SIG-M5 (cell line): ENCODE measurements at places on chromosomes 16 and 17.

GRCh38 chr17:64369007-64369893, 21.4 kb downstream of the PECAM1 start:
- DNase-seq: no peak

GRCh38 chr16:75559564-75560372, 3.7 kb upstream of the TMEM231 start:
- DNase-seq: no peak

DNA sequence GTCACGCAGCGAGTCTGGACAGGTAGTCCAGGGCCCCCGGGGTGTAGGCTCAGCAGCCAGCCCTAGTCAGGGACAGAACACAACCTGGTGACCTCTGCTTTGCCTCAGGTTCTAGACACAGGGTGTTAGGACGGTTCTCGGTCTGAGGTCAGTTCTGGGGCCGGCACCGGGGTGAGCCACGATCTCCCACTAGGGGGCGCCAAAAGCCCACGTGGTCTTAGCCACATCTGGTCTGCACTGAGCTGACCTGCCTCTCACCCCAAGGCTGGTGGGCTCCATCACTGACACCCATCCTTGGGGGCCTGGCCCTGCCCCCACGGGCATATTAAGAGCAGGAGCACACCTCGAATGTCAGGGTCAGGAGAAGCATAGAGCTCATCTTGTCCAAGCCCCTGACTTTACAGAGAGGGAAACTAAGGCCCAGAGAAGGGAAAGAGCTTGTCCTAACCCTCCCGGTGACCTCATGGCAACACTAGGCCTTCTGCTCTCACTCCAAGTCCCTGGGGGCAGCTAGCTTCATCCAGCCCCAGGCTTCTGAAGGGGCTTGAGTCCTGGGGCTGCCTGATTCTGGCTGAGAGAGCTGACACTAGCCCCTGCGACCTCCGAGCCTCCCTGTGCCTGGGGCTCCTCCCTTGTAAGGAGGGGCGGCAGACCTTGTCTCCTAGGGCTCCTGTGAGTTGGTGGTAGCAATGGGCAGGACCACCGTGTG, 9.0 kb downstream of the SLC5A10 start:
- no peak for DNase-seq

DNA sequence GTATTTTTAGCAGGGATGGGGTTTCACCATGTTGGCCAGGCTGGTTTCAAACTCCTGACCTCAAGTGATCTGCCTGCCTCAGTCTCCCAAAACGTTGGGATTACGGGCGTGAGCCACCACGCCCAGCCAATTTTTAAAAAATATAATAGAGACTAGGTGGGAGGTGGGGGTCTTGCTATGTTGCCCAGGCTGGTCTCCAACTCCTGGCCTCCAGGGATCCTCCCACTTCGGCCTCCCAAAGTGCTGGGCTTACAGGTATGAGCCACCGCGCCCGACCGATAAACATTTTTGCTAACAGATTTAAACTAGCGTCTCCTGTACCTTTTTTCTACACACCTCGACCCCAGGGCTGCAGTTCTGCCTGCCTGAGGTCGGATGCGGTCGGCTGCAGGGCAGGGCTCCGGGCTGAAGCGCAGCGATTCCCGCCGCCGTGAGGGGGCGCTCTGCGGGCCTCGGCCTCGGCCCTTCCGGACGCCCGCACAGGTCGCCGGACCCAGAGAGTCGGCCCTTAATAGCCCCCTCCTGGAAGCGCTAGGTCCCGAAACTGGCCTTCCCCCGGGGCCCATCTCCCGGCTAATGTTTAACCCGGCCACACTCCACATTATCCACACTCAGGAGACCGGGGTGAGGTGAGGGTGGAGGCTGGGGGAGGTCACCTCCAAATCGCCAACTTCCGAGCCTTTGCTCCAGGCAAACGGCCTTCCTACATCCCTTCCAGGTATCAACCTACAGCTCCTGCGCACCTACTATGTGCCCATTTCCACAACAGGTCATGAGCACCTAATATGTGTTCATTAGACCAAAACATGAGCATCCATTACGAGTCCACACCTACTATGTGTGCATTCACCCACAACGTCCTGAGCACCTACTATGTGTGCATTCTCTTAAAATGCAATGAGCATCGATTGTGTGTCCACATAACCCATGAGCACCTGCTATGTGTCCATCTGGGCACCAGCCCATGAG, 2.0 kb upstream of the GLIS2 start:
- no peak for DNase-seq

DNA sequence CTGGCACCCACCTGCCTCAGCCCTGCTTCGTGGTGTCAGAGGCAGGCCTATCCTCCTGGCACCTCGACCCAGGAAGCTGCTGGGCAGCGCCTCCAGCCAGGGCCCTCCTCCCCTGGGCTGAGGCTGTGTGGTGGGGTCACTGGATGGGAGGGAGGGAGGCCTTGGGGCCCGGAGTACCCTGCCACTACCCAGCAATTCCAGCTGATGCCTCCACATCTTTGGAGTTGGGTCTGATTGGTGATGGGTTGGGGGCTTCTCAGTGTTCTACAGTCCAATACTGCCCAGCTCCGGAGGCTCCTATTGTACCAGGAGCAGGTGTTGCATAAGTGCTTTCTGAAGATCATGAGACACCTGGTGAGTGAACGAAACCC, 48.0 kb downstream of the USP22 start:
- no peak for DNase-seq

DNA sequence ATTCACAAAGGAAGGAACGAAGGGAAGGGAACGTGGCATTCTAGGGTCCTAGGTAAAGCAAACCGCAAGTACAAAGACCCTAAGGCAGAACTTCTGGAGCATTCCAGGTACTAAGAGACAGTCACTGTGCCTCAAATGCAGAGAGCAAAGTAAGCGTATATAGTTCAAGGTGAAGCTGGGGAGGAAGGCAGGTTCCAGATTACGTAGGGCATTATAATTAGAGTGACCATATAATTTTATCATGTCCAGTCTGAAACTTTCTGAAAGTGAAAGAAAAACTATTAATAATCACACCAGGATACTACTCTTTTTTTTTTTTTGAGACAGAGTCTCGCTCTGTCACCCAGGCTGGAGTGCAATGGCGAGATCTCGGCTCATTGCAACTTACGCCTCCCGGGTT, 25.7 kb downstream of the METTL16 start:
- no peak for DNase-seq

DNA sequence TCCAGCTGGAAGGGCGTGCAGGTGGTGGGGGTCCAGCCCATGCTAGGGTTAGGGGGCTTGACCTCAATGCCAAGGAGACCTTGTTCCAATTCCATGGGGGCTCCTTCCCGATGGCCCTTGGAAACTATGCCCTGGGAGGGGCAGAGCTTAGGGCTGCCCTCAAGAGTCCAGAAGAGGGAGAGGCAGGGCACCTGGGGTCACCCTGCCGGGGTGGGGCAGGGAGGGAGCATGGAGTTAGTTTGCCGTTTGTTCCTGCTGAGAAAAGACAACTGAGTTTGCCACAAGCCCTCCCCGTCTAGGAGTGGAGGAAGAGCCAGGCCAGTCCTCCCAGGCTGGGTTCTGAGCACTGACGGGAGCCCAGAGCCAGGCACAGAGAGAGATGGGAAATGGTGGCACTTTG, 21.4 kb downstream of the MMP15 start:
- no peak for DNase-seq

DNA sequence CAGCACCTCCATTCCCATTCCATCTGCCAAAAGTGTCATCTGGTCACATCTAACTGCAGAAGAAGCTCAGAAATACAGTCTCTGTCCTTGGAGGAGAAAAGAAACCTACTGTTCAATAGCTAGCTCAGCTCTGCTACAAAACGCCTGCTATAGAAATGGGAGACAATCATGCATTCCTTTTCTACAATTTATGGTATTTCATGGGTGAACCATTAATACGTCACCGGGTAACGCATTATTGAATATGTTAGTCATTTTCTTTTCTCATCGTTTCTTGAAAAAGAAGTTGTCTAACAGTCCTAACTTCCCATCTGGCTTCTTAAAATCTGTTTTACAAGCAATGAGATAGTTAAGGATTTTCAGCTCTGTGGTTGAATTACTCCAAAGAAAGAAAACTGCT, 496.7 kb upstream of the RBFOX1 start:
- DNase-seq: no peak

DNA sequence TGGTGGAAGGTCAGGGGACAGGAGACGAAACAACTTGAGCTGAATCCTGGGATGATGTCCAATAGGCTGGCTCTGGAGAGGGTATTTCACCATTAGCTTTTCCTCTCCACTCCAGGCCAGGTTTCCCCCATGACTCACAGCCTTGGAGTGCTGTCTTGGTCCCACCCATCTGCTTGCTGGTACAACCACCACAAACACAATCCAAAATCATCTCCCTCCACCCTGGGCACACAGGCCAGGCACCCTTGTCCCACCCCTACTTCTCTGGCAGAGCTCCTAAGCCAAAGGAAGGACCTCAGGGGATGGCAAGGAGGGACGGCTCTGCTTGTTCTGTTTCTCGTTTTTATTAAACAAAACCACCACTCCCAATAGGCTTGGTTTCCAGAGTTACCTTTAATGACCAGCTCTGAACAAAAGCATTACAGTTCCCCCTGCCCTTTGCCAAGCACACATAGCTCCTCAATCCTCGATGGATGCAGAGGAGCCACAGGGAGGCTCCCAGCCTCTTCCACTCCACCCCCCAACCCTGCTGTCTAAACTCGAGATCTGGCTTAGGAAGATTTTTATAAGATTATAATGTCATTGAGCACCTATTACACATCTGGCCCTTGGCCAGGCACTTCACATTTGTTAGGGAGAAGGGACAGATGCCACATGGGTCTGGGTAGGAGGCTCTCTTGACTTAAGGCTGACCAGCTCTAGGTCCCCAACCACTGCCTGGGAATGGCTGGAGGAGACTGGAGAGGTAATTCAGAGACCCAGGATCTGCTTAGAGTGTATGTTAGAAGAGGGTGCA, 13.3 kb downstream of the CAVIN1 start:
- no peak for DNase-seq

DNA sequence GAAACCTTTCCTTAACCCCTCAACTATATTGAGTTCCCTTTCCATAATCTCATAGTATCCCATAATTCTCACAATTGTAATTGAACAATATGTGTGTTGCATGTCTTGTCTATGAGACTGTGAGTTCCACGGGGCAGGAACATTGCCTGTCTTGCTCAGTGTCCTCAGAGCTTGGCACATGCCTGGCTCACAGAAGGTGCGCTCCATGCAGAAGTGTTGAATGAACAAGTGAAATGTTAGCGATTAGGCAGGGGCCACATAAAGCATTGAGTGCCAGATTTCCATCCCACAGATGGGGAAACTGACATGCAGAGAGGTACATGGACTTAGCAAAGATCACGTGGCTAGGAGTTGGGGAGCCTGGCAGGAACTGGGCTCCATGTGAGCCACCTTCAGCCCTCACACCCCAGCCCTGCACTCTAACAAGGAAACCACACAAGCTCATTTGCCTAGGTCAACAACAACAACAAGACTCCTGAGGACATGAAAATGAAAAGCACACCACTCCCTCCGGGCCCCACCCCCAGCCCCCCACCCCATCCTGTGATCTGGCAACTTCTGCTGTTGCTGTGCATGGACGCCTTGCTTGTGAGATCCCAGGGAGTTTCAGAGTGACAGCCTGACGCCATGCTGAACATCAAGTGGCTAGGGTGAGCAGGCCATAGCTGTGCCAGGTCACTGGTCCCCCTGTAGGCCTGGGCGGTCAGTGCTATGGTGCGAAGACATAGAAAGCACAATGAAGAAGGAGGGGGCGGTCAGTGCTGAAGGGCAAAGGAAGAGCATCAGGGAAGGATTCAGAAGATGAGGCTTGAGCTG, 5.0 kb downstream of the PIK3R5 start:
- no peak for DNase-seq

- DNase-seq: no peak
Measured at GRCh38 chr16:53945996-53946395, 242.0 kb downstream of the FTO start.

DNA sequence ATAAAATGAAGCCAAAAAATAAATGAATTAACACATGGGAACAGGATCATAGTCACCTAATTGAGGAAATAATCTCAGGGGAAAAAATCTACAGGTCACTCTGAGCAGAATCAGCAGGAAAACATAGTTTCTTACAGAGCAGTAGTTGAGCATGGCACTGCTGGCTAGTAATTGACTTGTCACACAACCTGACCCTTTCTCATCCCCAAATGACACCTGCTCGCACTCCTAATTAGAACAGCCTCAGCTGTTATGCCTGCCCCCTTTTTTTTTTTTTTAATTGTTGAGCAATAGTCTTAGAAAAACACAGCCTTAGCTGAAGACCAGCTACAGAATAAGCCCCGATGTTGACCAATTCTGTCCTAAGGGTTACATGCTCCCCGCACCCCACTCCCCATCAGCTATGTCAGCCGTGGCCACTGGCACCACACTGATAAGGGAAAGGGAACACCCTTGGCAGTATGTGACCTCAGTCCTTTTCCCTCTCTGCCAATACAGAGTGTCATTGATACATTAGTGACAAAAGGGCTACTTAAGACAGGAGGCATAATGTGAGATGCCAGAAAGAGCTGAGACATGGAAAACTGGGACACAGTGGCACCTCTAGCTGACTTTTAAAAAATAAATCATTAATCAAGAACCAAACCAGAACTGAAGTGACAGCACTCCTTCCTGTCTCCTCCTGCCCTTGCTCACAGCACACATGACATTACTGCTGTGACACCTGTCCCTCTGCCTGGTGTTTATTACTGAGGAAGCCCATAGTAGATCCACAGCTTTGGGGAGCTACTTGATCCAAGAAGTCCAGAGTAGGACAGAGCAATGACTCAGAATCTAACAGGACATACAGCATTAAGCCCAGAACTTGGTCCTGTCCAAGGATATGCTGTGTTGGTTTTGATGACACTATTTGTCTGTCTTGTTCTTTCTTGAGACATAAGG, 41.7 kb downstream of the WDR59 start:
- DNase-seq: no peak

DNA sequence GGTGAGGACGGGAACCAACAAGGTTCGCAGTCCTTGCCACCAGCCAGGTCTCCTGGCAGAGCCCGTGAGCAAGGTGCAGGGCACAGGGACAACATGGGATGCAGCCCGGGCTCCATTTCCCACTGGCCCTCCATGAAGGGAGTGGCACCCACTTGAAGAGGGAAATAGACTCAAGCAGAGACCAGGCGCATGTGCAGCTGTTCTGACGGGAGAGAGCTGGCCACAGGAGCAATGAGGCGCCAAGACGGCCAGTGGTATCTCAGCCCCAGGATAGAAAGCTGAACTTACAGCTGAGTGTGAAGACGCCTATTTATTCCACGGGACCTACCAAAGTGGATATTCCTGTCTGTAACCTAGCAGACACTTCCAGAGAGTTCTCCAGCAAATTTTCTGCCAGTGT, 8.2 kb upstream of the FOXJ1 start:
- no peak for DNase-seq

- no peak for DNase-seq
Measured at GRCh38 chr16:23566724-23567123, 9.2 kb downstream of the UBFD1 start.

GRCh38 chr16:8920645-8921346, 38.6 kb downstream of the LITAFD start:
- DNase-seq: no peak
